ENCODE measurements at places on chromosomes 11 and 22. TPM values are rescaled to one million over a fixed set of nuclear protein-coding genes. Genes with fewer than 3 reads are reported as not detected.

Gene OR5M10
- not detected for total RNA-seq

Gene B4GALNT4
- 14.9 TPM for total RNA-seq

- no peak for DNase-seq
Measured at GRCh38 chr11:72069787-72070251, 10.5 kb downstream of the NUMA1 start.

GRCh38 chr11:15189641-15190365 lies 75.1 kb downstream of the INSC start:
- DNase-seq: no peak

Gene ALDH3B1
- total RNA-seq: not detected

DNA sequence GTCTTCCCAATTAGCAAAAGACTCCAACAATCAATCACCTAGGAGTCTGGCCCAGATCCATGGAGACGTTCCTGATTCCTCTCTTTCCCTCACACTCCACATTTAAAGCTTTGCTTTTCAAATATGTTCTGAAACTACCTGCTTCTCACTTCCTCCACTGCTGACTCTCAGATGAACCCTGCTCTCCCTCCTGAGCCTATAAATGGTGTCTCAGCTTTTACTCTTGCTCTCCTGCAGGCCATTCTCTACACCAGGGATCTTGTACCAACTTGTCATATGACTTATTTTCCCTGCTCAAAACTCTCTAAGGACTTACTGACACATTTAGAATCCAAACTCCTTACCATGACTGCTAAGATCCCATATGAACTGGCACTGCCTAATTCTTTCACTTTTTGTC lies 138.4 kb upstream of the DDI1 start:
- no peak for DNase-seq

DNA sequence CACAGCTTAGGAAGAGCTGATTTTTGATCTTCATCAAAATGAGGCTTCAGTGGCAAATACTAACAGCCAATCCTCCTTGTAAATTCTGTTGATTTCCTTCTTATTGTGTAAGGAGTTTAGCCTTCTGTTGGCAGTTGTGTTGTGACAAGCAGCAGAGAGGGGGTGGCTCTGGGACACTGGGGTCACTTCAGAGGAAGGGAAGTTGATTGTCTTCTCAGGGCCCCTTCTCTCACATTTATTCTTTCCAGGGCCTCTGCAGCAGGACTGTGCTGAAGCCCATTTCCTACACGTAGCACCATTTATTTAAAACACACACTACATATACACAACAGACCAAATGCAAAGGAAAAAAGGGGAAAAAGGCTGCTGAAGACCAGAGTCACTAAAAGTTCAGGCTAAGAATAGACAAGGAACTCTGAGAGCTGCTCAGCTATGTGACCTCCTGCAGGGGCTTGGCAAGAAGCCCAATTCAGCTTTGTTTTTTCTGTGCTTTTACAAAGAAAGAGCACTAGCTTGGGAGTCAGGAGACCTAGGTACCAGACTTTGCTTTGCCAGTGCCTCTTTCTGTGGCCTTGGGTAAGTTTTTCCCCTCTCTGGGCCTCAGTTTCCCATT lies 28.3 kb upstream of the UPB1 start:
- no peak for DNase-seq

DNA sequence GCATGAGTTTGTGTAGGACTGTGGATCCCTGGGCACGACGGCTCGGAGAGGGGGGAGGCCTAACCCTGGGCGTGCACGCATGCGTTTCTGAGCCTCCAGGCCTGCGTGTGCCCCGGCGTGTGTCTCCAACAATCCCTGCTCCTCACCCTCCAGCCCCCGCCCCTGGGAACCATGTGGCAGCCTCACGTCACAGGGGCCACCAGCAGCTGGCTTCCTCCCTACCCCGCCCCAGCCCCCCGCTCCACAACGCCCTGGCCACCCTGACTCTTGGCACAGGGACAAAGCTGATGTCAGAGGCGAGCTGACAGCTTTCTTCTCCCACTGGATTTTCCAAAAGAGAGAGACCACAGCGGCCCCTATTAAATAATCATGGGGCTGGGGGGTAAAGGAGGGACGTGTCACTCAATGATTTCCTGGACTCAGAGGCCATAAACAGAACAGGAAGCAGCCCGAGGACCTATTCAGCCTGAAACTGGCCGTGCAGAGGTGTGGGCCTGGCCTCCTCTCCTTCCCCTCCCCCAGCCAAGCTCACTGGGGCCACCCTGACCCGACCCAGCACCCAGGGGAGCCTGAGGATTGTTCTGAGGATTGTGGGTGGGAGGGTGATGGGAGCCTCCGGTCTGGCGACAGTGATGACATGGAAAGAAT lies 6.8 kb upstream of the LIF start:
- no peak for DNase-seq

Gene CEND1
- total RNA-seq: not detected

GRCh38 chr11:103897160-103897936 lies 139.1 kb upstream of the DDI1 start:
- no peak for DNase-seq

DNA sequence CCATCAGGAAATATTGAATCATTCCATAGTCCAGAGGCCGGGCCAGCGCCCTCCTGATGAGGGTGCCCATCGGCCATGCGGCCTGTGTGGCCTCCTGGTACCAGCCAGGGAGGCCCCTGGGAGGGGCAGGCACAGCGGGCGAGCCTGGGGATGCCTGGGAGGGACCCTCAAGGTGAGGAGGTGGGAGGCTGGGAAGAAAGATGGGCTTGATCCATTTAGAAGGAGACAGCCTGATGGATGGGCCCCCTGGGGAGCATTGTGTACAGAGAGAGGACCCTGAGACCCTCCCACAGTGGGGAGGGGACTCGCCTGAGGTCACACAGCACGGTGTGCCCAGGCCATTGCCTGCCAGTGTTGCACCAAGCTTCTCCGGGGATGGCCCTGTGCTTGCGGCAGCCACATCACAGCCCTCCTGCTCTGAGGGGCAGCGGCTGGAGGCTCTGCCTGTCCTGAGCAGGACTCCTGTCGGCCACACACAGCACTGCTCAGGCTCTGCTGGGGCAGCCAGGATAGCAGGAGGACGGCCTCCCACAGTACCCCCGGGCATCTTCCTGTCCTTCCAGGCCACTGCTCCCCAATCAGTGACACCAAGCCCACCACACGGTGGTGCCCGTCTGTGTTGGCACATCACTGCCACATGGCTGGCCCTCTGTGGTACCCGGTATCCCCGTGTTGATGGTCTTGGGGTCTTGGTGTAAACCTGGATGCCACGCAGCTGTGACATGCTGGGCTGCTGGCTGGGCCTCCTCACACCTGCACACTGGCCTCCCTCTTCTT lies 290.0 kb downstream of the TBC1D22A start:
- no peak for DNase-seq

- no peak for DNase-seq
Measured at GRCh38 chr11:119509969-119510401, 87.0 kb upstream of the THY1 start.

GRCh38 chr11:123111465-123111864 lies 49.5 kb upstream of the HSPA8 start:
- DNase-seq: no peak

- DNase-seq: no peak
Measured at GRCh38 chr11:114233755-114234154, 62.4 kb upstream of the NNMT start.

DNA sequence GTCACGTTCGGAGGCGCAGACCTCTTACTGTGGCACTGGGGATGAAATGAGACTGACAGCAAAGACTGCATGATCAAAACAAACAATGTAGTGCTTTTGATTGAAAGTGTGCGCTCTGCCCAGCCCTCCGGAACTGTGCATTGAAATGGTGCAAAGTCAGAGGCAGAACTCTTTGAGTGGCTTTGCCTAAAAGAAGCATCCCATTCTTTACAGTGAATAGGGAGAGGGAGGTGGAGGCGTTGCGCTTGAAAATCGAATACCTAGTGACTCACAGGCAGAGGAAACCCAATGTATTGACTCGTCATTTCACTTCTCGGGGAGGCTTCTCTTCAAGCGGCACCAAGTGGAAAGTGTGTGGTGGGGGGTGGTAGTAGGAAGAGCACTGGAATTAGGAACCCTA lies 10.9 kb downstream of the RCN1 start:
- no peak for DNase-seq

Gene SMIM38
- not detected for total RNA-seq

DNA sequence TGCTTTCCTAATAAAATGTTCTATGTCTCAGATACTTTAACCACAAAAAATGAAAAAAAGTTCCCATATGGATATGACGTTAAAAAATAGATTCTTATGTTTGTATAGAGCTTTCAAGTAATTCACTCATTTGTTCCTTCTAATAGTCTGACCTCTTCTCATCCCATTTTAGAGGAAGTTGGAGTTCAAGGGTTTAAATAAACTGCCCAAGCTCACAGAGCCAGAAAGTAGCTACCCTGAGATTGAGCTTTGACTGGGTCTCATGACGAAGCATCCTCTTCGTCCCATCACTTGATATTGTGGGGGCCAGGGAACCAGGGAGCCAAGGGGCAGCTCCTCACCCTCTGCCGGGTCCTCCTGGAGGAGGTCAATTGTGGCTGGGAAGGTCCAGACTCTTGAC lies 116.3 kb downstream of the CCDC81 start:
- no peak for DNase-seq

DNA sequence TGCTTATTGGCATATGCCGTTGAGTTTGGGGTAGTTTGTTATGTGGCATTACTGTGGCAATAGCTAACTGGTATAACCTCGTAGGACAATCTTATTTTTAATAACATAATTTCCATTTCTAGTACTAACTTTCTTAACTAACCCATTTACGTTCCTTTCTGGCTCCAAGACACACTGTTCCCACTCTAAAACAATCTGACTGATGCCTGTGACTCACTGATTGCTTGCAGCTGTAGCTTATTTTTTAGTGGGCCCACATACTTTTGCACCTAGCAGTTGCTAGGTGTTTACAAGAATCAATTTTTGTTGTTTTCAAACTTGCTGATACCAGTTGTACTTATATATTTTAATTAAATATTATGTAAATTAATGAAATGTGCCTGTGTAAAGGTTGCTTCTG lies 52.2 kb downstream of the FAT3 start:
- DNase-seq: no peak

GRCh38 chr11:90113541-90113940 lies 20.9 kb upstream of the NAALAD2 start:
- DNase-seq: no peak

Gene MYO7A
- total RNA-seq: 18.3 TPM

GRCh38 chr11:105071089-105071732 lies 26.1 kb upstream of the CARD16 start:
- no peak for DNase-seq

Gene APOBEC3G
- 9.0 TPM for total RNA-seq

DNA sequence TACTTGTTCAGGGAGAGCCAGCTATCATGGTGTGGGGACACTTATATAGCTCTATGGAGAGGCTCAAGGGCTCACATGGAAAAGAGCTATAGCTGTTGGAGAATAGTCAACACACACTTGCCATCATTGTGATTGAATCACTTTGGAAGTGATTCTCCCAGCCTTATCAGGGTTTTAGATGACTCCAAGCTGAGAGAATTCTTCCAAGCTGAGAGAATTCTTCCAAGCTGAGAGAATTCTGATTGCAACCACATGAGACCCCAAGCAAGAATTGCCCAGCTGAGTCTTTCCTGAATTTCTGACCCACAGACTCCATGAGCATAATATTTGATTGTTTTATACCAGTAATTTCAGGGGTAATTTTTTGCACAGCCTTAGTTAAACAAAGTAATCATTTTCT lies 1318.3 kb upstream of the RAG2 start:
- no peak for DNase-seq

- DNase-seq: no peak
Measured at GRCh38 chr22:36470994-36471331, 10.5 kb downstream of the TXN2 start.

DNA sequence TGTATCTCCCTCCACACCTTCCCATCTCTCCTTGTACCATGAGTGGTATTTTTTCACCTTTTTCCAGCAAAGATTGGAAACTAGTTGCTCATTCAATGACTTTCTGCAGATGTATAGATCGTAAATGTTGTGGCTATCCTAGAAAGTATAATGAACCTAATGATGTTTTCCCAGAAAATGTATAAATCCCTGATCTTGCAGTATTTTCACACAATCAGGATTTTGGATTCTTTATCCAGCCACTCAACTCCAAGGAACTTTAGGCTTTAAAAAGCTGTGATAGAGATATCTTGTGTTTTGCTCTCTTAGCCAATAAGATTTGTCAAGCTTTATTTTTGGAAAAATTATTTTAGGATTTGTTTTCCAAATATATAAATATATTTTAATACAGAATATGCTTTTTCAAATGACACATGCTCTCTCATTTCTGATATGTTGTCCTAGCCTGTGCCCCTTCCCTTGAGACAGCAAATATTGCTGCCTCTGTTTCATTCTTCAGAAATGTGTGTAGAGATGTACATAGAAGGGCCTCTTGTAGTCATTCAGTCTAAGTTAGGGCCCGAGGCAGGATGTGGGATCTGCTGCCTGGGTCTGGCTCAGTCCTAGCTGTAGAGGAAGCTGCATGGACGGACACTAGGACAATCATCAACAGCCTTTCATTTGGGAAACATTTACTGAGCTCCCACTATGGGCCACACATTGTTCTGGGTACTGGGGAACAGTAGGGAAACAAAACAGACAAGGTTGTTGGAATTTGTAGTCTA lies 62.4 kb downstream of the NAV2 start:
- no peak for DNase-seq

Gene CYTH4
- total RNA-seq: 0.33 TPM

- DNase-seq: no peak
Measured at GRCh38 chr22:23841736-23842445, 3.1 kb upstream of the DERL3 start.

- DNase-seq: no peak
Measured at GRCh38 chr11:68992743-68993255, 12.0 kb upstream of the MRGPRD start.

- no peak for DNase-seq
Measured at GRCh38 chr22:37909766-37910165, 3.7 kb downstream of the MICALL1 start.

DNA sequence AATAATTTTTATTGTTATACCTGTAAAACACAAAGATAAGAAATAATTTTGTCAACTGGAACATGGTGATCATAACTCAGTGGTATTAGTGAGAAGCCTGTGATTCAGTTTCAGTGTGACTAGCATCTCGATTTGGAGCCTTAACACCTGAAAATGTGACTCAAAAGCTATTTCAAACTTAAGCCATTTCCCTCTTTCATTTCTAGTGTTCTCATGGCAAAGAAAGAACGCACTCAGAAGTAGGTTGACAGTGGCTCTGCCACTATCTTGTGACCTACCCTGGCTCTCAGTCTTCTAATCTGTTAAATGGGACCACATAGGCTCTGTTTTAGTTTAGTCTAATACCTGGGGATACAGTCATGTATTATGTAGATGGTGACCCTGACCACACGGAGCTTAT lies 62.7 kb downstream of the ISX start:
- no peak for DNase-seq

DNA sequence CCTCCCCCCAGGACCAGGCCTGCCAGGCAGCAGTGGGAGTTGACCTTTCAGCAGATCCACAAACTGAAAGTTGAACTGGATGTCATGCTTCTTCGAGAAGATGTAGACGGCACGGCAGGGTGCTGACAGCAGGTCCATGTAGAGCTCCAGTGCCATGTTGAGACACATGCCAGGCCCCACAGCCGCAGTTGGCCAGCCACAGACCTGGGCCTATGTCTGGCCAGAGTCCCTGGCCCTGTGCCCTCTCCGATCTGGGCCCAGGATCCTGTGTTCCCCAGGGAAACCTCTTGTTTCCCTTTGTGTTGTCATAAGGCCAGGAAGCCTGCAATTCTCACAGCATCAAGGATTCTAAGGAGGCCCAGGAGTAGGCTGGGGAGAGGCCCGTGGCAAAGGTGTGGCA lies at the start of gene GSTT4:
Gene GSTT4, minus strand, starts transcription at position 253 of the 400 bp plus-strand sequence. Its CDS starts 97 bp downstream, at position 156.
- no peak for DNase-seq

Data from endothelial cell (in vitro differentiated cells).